SK-MEL-5 (cell line): ENCODE measurements at places on chromosomes 1 and 21.
A peak's percentile ranks its signal among the peaks of the same experiment; 100 is the strongest.

GRCh38 chr1:247324204-247324787 is 7.4 kb downstream of the ZNF496 start:
- DNase-seq = no peak

GRCh38 chr1:231643071-231643934 is 16.7 kb downstream of the DISC1 start:
- peak; percentile 87 for DNase-seq

- no peak for DNase-seq
Observed at GRCh38 chr1:68210027-68210426, 22.3 kb downstream of the WLS start.

DNA sequence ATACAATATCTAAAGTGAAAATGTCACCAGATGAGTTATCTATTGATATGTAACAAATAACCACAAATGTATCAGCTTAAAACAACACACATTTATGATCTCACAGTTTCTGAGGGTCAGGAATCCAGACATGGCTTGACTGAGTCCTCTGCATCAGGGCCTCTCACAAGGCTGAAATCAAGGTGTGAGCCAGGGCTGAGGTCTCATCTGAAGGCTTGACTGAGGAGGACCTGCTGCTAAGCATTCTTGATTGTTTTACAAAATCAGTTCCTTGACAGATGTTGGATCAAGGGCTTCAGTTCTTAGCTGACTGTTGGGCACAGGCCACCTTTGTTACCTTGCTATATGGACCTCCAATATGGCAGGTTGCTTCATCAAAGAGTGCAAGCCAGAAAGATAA is 483.7 kb downstream of the CAMTA1 start:
- no peak for DNase-seq

- DNase-seq = no peak
Observed at GRCh38 chr1:166184897-166185296, 18.1 kb upstream of the FAM78B start.

GRCh38 chr1:151574575-151575529 is 34.7 kb downstream of the TUFT1 start:
- no peak for DNase-seq

GRCh38 chr1:61428146-61428545 is 296.8 kb downstream of the TM2D1 start:
- DNase-seq = no peak

DNA sequence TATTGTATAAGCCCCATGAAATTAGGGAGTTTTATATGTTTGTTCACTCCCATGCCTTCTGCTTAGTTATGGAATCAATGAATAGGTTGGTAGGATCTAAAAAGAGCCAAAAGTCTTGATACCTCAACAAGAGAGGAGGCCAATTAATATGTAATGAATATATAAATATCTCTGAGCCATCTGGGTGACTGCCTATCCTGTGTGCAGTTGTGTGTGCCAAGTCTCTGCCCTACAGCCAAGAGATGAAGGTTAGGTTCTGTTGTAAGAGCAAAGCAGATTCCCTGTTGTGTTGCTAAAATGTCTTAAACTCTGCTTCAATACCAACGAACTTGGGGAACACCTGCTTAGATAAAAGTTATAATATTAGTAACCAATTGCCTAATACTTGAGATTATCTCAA is 61.8 kb upstream of the GORAB start:
- DNase-seq = no peak

GRCh38 chr1:24047110-24047477 is 64.8 kb downstream of the MYOM3 start:
- DNase-seq = peak; percentile 5

DNA sequence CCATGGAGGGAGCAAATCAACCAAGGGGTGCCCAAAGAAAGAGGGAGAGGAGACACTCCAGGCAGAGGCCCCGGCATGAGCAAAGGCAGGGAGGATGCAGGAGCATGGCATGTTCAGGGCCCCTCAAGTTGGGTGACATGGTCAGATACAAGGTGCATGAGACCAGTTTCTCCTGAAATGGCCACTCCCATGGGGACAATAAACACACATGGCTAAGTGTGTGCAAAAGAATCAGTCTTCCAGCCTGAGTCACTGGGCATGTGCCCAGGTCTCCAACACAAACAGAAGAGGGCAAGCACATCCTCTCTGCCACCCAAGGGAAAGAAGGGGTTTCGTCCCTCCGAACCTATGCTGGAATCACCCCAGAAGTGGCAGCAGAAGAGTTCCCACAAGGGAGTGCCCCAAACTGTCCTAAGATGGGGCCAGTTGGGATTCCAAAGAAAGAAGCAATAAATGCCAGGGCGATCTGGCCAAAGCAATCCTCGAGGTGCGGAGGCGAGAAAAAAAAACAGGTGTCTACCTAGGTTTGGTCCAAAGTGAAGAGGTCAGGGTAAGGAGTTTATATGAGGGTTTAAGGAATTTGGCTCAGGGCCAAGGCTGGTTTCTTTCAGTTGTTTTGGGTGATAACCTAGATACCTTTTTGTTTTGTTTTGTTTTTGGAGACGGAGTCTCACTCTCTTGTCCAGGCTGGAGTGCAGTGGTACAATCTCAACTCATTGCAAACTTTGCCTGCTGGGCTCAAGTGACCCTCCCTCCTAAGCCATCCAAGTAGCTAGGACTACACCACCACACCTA is 13.2 kb downstream of the CASP9 start:
- DNase-seq = no peak

DNA sequence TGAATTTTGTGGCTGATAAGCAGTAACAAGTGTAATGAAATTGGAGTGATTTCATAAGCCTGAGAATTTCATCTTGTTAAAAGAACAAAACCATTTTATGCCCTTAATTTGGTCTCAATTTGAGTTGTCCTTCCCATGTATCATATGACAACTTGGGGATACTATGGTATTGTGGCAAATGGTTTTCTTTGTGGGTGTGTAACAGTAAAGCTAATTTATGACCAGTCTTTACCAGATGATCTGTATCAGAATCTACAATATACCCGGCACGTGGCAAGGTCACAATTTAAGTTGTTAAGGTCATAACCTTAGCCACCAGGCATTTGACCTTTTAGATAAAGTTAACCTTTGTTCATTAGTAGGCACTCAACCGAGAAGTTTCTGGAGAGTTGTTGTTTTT is 9.1 kb downstream of the NFIA start:
- peak; percentile 43 for DNase-seq
